ENCODE measurements at places on chromosomes 12 and 14.

GRCh38 chr14:50303744-50304471 lies 8.1 kb downstream of the L2HGDH start:
- DNase-seq = no peak

GRCh38 chr14:68306934-68307789 lies 485.7 kb downstream of the ZFP36L1 start:
- DNase-seq = no peak

GRCh38 chr12:89227774-89228173 lies 124.5 kb downstream of the DUSP6 start:
- DNase-seq = no peak

DNA sequence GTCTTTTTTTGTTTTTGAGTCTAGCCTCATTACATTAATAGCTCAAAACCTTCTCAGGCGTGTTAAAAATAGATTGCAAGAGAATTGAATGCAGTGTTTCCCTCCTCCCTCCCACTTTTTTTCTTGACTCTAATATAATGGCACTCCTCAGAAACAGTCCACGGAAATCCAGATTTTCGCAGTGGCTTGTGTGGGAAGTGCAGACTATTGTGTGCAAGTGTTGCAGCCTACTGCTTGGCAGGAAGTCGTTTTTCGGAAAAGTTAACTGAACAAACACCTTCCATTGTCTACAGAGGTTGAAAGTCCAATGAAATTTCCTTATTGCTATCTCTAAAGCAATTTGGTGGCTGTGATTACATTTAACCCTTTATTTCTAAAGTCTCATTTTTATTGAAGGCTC lies 147.9 kb upstream of the E2F7 start:
- DNase-seq = no peak

All from esophagus squamous epithelium (tissue), 5 donors.